Stimulated activated CD8-positive, alpha-beta memory T cell treated with anti-CD3 and anti-CD28 coated beads, Interleukin-4, amount 100 ng/mL, for 24 hours (primary cell): ENCODE measurements at places on chromosomes 3 and 15.

GRCh38 chr3:9744162-9744561 is 5.6 kb upstream of the OGG1 start:
- DNase-seq: no peak

DNA sequence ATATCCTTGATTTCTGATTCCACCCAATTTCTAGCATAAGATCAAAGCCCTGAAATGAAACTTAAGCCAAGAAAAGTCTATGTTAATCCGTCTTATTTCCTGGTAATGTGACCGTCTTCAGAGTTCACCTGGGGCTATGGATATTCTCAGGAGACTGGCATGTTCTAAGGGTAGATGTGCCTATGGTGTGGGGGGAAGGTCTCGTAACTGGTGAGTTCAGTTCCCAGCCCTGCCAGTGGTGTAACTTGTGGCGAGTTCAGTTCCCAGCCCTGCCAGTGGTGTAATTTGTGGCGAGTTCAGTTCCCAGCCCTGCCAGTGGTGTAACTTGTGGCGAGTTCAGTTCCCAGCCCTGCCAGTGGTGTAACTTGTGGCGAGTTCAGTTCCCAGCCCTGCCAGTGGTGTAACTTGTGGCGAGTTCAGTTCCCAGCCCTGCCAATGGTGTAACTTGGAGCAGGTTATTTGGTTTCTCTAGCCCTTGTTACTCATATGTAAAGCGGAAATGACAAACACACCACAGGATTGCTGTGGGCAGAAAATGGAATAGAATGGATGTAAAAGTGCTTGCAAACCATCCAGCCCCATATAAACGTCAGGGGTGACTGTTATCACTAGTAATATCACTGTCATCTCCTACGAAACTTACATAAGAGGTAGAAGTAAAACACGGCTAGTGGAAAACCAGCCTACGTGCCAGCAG is 30.4 kb downstream of the SLC51A start:
- DNase-seq: no peak

GRCh38 chr3:1019157-1019556 is 73.7 kb upstream of the CNTN6 start:
- DNase-seq: no peak

DNA sequence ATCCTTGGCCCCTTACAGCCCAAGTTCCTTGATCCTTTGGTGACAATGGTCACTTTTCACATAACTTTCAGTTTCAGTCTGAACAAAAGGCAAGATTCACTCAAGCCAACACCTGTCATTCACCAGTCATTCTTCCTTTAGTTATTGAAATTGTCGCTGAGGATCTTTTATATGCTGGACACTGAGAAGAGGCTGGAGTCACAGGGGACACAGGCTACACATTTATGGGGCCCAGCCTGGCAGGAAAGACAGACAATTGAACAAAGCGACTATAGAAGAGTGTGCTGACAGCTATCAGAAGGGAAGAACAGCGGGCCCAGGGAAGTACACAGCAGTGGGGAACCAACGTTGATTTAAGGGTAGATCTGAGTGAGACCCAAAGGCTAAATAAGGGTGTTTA is 69.8 kb upstream of the PROK2 start:
- DNase-seq: no peak

GRCh38 chr3:16913264-16913580 is 28.5 kb downstream of the PLCL2 start:
- DNase-seq: no peak

DNA sequence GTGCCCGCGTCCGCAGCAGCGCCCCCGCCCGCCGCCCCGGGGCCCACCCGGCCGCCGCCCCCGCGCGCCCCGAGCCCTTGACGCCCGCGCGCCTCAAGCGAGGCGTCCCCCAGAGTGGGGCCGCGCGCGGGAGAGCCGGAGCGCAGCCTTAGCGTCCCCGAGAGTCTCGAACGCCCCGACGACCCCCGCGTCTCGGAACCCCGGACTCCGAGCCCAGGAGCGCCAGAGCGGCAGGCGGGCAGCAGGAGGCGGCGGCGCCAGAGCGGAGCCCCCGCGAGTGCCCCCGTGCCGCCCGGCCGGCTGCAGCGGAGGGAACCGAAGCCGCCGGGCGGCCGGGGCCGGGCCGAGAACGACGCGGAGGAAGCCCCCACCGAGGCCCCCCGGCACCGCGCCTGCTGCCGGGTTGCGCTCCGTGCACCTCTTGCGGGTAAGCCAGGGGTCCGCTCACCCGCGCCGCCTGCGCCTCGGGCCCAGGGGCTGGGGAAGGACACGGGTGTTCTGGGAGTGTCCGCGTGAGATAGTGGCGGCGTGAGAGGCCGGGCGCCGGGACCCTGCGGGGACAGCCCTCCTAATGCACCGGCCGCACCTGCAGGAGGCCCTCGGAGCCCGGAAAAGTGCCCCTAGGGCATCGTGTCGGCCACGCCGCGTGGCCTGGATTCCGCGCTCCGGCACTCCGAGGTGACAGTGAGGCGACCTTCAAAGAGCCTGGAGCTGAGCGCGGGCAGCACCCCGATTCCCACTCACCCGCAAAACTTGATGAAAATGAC is 52.0 kb upstream of the ULK4 start:
- peak; percentile 15 for DNase-seq

DNA sequence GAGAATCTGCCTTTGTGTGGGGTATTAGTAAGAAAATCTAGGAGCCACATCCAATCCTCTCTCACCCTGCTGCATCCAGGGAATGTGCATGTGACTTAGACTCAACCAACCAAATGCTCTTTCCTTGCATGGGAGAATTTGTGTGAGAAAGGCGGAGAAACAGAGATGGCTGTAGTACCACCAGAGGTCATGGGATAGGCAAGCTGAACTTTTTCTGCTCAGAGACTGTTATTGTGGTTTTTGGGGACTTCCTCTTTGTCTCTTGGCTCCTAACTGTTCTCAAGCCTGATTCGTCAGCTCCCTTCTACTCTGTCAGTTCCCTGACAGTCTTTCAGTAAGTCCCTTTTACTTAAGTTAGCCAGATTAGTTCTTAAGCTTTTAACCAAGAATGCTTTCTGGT is 2.6 kb upstream of the ZSCAN2 start:
- DNase-seq: no peak

DNA sequence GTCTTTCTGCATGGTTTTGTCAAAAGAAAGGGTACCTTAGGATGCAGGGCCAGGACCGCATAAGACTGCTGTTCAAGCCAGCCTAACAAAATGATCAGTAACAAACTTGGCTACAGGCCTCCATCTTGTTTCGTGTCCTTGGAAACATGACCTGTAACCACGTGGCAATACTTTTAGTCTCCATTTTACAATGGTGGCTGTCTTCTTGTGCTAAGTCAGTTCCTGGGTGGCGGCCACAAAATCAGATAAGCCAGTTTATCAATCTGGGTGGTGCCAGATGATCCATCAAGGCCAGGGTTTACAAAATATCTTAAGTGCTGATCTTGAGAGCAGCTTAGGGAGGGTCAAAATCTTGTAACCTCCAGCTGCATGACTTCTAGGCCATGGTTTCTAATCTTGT is 57.1 kb upstream of the GK5 start:
- no peak for DNase-seq

- no peak for DNase-seq
Observed at GRCh38 chr15:48076454-48076853, 44.3 kb upstream of the SLC24A5 start.

DNA sequence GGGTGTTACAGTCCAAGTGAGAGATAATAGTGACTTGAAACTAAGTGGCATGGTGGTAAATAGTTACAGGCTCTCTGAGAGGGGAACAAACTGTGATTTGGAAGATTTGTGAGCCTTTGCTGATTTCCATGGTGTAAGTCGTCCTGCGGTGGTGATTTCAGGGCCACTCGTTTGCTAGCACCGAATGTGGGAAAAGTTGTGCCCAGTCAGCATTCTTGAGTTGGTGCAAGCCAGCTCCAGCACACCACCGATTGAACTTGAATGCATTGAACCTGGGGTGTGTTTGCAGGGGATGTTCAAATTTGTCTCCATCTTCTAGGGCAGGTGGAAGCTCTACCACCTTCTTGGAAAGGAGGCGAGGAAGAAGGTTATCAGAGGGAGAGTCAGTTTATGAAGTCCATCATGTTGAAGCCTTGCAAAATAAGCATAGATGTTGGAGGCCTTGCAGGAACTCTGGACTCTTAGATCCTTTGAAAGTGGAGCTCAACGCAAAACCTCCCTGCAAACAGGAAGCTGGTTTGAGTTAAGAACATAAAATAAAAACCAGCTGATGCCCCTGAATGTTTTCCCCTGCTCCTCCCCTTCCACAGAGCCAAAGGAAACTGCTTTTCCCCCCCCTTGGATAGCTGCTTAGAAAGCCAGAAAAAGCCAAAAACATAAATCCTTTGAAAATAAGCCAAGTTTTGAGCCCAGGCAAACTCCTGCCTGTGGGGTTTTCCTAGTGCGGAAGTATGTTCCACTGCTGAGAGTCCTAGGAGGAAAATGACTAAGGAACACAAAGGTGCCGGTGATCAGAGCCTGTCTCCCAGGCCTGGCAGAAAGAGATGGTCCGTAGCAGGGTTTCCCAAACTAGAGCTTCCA is 21.9 kb downstream of the MAPKBP1 start:
- DNase-seq: no peak

- no peak for DNase-seq
Observed at GRCh38 chr3:191721390-191721861, 260.5 kb downstream of the PYDC2 start.

DNA sequence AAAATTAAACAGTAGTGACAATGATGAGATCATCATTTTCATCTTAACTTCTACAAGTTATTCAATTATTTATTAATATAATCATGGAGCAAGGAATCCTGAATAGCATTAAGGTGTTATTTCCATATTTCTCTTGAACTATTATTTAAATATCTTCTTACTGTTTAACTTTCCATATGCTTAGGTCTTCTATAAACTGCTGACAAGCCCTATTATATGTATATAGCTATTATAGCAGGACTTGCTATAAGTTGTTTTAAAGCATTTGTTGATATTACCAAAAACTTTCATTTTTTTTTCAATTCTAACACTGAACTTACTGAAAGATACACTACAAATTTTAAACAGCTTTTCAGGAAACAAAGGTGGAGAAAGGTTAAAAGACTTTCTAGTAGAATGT is 76.7 kb downstream of the PLD1 start:
- DNase-seq: no peak

DNA sequence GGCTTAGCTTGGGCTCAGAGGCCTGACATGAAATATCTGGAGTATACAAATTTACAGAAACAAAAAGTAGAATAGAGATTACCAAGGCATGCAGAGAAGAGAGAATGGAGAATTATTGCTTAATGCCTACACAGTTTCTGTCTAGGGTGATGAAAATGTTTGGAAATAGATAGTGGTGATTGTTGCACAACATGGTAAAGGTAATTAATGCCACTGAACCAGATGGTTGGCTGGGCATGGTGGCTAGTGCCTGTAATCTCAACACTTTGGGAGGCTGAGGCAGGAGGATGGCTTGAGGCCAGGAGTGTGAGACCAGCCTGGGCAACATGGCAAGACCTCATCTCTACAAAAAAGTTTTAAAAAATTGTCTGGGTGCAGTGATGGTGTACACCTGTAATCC is 46.6 kb upstream of the OSBPL11 start:
- DNase-seq: no peak
